ENCODE measurements at places on chromosomes 11 and 22.

GRCh38 chr22:27972732-27973698 lies 54.0 kb upstream of the PITPNB start:
- DNase-seq, result peak; percentile 16

GRCh38 chr11:78910322-78910721 lies 335.7 kb upstream of the NARS2 start:
- DNase-seq, result no peak

DNA sequence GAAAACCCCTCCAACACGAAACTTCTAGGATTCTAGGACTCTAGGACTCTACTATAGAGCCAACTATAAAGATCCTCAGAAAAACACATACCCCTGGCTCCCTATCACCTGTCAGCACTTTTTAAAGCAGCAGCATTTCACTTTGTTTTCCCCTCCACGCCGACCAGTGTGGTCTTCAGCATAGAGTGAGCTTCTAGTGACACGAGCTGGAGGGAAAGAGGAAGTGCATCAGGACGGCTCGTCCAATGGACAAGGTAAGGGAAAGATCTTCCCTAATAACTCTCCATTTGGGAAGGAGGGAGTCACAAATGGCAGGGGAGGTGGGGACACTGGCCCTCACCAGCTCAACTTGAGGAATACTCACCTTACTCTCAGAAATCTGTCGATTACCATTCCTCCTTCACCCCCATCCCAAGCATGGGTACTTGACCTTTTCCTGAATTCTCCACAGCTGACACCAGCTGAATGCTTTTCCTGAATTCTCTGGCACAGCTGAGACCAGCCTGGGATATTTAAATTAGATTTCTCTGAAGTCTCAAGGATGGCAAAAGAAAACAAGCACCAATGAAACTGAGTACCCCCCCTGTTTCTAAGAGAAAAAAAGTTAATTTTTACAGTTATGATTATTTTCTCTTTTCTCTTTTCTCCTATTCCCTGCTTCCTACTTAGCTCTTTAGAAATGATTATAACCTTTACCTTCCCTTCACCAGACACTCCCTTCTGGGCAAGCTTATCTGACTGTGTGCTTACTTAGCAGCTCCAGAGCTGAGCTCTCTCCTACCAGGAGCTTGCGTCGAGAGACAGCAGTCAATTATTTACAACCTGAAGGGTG lies 33.3 kb upstream of the NNMT start:
- DNase-seq, result peak; percentile 47

DNA sequence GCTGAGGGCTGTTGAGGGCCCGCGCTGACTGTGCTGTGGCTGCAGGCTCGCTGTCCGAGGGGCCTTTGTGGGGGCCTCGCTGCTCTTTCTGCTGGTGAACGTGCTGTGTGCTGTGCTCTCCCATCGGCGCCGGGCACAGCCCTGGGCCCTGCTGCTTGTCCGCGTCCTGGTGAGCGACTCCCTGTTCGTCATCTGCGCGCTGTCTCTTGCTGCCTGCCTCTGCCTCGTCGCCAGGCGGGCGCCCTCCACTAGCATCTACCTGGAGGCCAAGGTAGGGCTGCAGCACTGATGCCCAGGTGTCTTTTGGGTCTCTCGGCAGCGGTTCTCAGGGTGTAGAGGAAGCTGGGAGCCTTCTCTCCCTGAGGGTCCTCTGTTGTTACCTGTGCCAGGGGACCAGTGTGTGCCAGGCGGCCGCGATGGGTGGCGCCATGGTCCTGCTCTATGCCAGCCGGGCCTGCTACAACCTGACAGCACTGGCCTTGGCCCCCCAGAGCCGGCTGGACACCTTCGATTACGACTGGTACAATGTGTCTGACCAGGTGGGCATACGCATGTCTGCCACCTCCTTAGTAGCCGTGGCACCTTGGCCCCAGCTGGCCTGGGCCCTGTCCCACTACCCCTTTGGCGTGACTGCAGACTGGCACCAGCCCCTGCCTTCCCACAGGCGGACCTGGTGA lies 2.2 kb downstream of the GPR137 start:
- DNase-seq, result no peak

GRCh38 chr11:47400768-47401279 lies 7.6 kb upstream of the SLC39A13 start:
- DNase-seq, result no peak

DNA sequence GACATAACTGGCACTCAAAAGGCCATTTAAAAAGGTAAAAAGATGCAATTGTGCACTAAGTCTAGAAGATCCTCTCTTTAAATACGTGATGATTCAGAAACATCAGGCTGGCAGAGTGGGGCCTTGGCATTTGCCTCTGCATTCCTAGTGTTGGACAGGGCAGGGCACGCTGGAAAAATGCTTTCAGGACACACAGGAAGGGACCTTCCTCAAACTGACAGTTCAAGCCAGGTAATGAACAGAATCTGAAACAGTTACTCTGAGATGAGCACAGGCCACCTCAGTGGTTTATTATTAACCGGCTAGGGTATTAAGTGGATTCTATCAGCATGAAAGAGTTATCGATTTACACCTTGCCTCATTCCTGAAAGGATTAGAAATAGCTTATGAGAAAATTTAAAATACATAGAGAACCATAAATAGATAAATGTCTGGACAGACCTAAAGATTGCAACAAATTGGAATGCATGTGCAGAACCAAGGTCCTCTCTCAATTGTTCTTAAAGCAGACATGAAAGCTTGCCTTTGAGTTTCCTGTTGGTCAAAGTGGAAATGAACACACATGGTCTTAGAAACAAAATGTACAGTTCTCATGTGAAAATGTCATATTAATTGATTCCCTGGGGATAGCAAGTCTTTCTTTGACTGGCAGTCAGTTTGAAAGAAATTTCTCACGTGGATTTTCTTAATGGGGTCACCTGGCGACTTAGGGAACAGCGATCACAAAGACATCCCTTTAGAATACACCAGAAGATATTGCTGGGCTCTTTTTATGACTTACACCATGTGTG lies 21.5 kb upstream of the CSNK2A3 start:
- no peak for DNase-seq

DNA sequence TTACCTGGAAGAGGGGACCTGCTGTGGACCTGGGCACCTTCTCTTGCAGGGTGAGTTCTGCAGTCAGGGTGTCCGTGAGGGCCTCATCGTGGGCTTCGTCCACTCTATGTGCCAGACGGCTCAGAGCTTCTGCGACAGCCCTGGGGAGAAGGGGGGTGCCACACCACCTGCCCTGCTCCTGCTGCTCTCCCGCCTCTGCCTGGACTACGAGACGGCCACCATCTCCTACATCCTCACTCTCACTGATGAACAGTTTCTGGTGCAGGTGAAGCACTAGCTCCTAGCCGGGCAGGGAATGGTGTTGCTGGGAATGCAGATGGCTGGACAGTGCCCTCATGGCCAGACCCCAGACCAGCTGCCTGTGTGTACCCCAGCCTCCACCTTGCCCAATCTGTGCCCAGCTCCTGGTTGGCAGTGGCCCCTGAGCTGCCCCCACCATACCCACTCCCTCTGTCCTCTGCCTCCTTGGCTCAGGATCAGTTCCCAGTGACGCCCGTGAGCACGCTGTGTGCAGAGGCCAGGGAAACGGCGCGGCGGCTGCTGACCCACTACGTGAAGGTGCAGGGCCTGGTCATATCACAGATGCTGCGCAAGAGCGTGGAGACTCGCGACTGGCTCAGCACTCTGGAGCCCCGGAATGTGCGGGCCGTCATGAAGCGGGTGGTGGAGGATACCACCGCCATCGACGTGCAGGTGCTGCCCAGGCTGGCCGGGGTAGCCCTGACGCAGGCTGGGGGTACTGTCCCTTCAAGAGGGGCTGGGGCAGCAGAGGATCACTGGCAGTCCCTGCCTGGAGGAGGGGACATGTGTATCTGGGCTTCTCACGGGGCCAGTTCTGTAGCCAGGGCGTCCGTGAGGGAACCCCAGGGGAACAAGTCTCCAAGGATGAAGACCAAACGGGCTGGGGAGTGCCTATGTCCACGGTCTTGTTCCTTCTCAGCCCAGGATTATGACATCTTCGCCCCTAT lies 2.2 kb upstream of the TM7SF2 start:
- DNase-seq, result no peak

- no peak for DNase-seq
Measured at GRCh38 chr11:128939591-128939990, 3.1 kb downstream of the TP53AIP1 start.

- DNase-seq, result peak; percentile 79
Measured at GRCh38 chr11:123188508-123189165, 6.4 kb downstream of the CLMP start.

DNA sequence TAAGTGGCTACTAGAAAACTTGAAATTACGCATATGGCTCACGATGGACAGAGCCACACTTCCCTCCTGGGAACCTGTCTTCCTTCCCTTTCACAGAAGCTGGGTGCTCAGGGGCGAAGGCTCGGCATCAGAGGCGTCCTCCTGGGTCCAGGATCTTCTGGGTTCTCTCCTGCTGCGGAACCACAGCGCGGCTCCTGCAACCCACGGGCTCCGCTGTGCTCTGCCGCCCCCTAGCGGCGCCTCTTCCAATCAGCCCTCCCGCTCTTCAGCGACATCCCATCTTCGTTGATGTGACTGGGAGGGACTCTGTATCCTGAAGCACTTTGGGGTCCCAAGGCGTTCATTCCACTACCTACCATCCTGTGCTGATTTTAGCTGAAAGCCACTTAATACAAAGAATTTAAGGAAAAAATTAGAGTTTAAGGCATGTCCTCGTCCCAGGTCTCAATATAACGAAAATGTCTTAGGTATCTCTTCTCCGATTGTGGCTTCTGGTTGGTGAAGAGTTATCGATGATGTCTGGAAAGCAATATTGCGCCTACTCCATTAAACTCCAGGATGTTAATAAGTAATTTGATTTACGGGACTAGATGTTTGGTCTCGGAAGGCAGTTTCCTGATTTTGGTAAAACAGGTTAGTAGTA lies 14.8 kb upstream of the RPS3 start:
- peak; percentile 60 for DNase-seq

DNA sequence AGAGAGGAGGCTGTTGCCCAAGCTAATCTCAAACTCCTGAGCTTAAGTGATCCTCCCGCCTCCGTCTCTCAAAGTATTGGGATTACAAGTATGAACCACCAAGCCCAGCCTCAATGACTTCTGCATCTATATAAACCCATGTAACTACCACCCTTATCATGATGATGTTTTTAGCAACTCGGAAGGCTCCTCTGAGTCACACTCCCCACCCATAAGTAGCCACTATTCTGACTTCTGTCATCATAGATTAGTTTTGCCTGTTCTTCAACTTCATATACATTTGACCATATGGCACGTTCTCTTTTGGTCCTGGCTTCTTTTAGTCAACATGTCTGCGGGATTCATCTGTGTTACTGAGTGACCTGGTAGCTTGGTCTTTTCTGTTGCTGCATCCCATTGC lies 6.4 kb upstream of the FOSL1 start:
- DNase-seq, result peak; percentile 18

DNA sequence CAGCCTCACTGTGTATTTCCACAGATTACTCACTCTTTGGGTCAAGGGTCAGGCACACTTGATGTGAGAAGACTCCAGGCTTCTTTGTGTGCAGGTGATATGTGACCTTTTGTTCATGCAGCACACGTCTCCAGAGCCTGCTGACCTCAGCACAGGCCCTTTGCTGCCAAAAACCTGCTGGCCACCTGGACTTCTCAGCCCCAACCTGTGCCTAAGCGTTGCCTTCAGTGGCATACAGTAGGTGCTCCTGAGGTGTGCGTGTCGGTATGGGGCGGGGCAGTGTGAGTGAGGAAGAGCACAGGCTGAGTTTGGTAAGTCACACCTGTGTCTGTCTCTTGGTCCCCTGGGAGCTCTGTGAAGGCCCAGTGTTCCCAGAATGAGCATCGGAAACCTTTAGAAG lies 58.1 kb downstream of the WNT11 start:
- DNase-seq, result no peak

DNA sequence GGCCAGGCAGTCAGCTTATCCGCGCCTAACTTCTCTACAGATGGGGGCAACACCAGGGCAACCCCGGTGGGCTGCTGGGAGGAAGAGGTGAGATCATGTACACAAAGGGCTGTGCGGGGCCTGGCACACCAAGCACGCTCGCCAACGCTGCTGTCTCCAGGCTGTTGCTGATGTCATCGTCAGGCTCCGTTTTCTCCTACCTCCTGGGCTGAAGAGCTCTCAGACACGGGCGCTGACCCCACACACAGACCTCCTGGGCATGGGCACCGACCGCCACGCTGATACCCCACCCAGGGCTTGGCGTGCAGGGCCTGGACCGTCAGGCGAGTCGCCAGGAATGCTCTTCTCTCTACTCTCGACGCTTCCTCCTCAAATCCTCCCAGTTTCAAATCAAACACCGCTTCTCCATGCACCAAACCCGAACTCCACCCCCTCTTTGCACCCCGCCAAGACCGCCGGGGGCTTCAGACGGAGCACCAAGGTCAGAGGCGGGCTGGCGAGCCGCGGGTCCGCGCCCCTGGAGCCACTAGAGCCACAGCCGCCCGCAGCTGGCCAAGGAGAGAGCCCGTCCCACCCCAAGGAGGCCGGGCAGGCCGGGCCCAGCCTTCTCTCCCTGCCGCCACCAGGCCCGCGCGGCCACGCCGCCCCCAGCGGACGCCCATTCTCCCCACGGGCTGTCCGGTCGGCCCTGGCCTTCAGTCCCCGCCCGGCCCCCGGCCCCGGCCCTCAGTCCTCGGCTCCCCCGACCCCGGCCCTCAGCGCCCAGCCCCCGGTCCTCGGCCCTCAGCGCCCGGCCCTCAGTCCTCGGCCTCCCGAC lies 772 bp downstream of the SBF1 start:
- DNase-seq, result peak; percentile 25

DNA sequence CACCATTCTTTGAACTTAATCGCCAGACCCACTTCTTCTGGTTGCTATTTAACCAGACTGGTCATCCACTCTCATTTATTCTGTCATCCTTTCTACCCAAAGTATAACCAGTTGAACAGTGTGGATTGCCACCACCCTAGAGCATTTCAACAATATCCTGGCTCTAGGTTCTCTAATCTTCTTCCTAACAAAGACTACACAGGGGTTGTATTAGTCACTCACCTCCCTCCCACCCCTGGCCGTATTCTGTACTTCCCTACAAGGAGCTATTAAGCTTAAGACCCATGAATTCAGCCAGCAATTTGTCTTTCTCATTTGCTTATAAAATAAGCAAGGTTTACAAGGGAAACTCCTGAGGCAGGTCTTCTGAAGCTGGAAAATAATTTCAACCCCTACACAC lies 46.9 kb upstream of the CEP126 start:
- peak; percentile 75 for DNase-seq

GRCh38 chr11:2860636-2861035 lies 24.9 kb downstream of the CDKN1C start:
- peak; percentile 70 for DNase-seq

GRCh38 chr11:64810271-64810890 lies at the start of gene MEN1:
Gene MEN1, minus strand, starts transcription at chr11:64810551. Its CDS starts 442 bp downstream, at chr11:64810109.
- peak; percentile 96 for DNase-seq

- no peak for DNase-seq
Measured at GRCh38 chr11:24592360-24592759, 95.5 kb downstream of the LUZP2 start.

DNA sequence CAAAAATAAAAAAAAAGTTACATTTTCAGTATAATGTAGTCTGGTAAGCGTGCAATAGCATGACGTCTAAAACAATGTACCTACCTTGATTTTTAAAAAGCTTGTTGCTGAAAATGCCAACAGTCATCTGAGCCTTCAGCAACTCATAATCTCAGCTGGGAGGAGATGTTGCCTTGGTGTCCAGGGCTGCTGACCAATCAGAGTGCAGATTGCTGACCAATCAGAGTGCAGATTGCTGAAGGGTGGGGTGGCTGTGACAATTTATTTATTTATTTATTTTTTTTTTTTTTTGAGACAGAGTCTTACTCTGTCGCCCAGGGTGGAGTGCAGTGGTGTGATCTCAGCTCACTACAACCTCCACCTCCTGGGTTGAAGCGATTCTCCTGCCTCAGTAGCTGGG lies 17.8 kb downstream of the ZBED4 start:
- DNase-seq, result no peak
